Neural crest cell (in vitro differentiated cells): ENCODE measurements at places on chromosomes 1 and 21.

DNA sequence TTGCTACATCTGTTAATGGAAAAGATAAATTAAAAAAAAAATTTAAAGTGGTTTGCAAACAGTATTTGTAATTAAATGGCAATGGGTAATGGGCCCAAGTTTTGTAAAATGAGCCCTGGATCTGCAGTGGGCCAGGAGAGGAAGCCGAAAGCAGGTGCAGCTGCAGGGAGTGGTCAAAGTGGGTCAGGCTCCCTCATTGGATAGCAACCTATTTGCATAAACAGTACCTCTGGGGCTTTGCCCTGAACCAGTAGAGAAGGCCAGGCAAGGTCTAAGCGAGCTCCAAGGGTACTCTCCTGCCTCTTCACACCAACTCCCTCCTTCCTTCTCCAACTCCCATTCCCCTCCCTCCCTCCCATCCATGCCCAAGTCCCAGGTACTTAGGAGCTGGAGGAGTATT lies 138.9 kb downstream of the HMGB4 start:
- no peak for DNase-seq

DNA sequence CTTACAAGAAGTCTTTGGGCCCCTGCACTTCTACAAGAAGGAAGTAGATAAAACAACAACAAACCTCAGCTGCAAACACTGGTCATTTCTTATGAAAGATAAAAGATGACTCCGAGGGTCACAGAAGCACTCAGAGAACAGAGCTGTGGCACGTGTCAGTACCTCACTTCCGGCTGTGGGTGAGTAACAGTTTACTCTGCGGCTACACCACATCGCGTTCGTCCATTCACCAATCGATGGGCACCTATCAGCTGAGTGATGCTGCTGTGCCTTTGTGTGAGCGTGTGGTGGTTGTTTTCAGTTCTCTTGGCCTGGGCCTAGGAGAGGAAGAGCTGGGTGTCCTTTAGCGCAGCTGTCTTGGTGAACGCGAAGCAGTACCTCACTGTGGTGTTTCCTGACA lies 49.9 kb downstream of the COL6A1 start:
- no peak for DNase-seq

DNA sequence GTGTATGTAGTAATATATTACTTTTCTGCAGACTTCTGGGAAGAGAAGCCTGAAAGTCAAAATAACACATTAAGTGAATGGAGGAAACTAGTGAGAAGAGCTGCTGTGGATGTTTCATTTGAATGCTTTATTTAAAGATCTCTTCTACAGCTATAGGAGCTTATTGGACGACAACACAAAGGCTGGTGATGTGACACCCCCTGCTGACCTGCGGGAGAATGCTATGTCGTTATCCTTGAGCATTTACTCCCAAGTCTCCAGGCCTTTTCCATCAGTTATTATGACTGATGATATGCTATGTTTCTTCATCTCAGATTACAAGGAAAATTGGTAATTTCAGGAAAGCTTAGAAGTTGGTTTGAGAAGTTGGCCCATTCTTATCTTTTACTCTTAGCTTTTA lies 22.3 kb upstream of the PLA2G4A start:
- DNase-seq, result no peak

- DNase-seq, result no peak
Observed at GRCh38 chr1:232282498-232282897, 347.4 kb downstream of the SIPA1L2 start.

- DNase-seq, result no peak
Observed at GRCh38 chr1:89724369-89725010, 91.6 kb downstream of the LRRC8C start.

- no peak for DNase-seq
Observed at GRCh38 chr1:183002797-183003196, 20.4 kb upstream of the LAMC1 start.

DNA sequence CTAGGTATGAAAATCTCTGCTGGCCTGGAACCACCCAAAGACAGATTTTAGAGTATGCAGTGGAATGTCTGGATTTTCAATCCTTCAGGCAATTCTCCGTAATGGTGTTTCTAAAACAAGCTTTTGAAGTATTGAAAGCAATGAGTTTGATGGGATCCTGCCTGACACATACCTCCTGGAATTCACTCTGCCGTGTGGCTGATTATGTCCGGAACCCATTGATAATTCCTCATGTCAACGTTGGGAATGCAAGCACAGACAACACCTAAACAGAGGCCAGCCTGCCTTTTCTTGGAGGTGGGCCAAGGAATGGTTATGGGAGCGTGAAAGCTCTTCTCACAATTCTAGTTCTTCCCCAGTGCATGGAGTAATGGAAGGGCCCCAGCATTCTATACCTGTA lies 168.9 kb upstream of the HMCN1 start:
- no peak for DNase-seq

DNA sequence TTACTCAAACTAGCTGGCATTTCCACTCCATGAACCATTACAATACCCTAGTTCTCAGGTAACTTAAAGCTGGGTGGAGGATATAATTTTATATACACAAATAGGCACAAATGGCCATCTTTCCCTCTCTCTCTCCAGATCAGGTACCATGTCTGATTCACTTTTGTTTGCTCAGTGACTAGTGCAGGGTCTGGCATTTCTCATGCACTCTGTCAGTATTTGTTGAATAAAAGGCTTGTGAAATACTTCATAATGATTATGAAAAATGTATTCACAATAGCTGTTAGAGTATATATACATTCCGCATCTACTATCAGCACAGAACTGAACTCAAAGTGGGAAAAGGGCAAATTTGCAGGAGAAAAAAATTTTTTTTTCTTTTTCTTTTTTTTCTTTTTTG lies 510.2 kb upstream of the USP24 start:
- DNase-seq, result no peak

DNA sequence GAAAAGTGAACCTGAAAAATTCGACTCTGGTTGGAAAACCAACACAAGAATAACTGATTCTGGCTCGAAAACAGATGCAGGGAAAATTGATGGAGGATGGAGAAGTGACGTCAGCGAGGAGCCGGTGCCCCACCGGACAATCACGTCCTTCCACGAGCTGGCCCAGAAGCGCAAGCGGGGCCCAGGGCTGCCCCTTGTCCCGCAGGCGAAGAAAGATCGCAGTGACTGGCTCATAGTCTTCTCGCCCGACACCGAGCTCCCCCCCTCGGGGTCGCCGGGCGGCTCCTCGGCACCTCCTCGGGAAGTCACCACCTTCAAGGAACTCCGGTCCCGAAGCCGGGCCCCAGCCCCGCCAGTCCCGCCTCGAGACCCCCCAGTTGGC lies 1.9 kb downstream of the RUSC1 start:
- DNase-seq, result peak; percentile 40

- DNase-seq, result no peak
Observed at GRCh38 chr21:43771698-43772424, 4.2 kb downstream of the CSTB start.
